ENCODE measurements at places on chromosomes 3 and 15. TPM values are rescaled to one million over a fixed set of nuclear protein-coding genes. Genes with fewer than 3 reads are reported as not detected.

- DNase-seq: no peak
- no peaks in the 10 kb centered on the region for H3K36me3 ChIP-seq
- no peaks in the 10 kb centered on the region for H3K27me3 ChIP-seq
- H3K4me1 ChIP-seq: no peaks in the 10 kb centered on the region
- no peak overlapping the region for H3K4me3 ChIP-seq
These were observed 38.8 kb downstream of the ETV5 start for GRCh38 chr3:186070133-186070532.

The MYZAP gene
- total RNA-seq: 0.65 TPM

DNA sequence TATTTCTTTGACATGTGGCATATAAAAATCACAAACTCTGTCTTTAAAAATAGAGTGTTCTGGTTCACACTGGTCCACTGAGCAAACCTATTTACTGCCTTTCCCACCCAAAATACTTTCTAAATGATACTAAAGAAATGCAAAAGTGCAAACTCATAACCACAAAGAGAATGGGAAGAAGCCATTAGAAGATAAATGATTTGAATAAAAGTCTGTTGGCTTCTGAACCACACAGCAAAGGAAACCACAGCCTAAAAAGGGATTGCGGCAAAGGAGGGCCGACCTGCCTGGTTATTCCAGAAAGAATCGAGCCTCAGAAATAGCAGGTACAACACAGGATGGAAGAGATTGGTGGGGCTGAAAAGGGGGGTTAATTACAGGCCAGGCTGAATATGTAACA is 599.5 kb downstream of the FHIT start:
- no peak overlapping the region for H3K4me3 ChIP-seq
- no peaks in the 10 kb centered on the region for H3K4me1 ChIP-seq
- H3K36me3 ChIP-seq: no peaks in the 10 kb centered on the region

The SLC25A20 gene
- 114 TPM for total RNA-seq

DNA sequence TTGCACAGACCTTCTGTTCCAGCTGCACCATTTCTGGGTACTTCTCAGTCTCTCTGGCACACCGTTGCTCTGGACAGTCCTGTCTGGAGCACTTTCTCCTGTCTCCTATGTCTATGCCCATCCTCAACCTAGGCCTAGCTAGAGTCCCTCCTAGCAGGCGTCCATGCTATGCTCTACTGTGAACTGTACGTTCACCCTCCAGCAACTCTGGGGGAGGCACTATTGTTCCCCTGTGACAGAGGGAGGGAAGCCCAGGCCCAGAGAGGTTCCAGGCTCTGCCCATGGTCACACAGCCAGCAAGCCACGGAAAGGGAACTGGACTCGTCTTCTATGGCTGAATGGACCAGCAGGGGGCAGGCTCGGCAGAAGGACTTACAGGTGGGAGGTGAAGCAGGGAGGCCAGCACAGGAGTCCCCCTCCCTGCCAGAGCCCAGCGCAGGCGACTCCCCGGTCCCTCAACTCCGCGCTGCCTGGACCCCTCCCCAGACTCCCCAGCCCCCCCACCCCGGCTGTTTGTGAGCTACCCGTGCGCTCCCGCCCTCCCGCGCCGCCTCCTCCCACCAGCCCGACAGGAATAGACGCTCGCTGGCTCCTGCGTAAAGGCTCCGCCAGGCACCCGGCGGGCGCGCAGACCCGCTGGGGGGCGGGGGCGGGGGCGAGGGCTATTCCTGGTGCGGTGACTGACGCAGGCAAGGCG is 1.7 kb upstream of the LINGO1 start:
- peaks cover 20% of the 10 kb centered on the region for H3K27me3 ChIP-seq
- no peak overlapping the region for H3K27ac ChIP-seq
- no peak overlapping the region for H3K4me3 ChIP-seq
- peak; percentile 60 for DNase-seq
- H3K36me3 ChIP-seq: no peaks in the 10 kb centered on the region

The HEG1 gene
- 14.9 TPM for total RNA-seq

DNA sequence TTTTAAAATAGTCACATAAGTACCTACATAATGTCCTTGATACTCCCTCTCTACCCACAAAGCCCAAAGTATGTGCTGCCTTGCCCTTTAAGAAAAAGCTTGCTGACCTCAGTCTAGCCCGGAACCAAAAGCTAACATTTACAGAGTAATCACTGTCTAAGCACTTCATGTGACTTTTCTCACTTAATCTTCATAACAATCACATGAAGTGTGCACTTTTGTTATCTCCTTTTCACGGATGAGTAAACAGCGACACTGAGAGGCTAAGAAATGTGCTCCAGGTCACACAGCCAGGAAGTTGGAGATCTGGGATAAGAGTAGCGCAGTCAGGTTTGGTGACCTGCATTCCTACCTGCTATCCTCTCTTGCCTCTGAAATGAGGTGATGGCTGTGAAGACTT is 194.0 kb downstream of the ITPR1 start:
- DNase-seq: no peak
- H3K27ac ChIP-seq: no peak overlapping the region
- no peak overlapping the region for H3K4me3 ChIP-seq
- no peaks in the 10 kb centered on the region for H3K27me3 ChIP-seq
- H3K36me3 ChIP-seq: no peaks in the 10 kb centered on the region

DNA sequence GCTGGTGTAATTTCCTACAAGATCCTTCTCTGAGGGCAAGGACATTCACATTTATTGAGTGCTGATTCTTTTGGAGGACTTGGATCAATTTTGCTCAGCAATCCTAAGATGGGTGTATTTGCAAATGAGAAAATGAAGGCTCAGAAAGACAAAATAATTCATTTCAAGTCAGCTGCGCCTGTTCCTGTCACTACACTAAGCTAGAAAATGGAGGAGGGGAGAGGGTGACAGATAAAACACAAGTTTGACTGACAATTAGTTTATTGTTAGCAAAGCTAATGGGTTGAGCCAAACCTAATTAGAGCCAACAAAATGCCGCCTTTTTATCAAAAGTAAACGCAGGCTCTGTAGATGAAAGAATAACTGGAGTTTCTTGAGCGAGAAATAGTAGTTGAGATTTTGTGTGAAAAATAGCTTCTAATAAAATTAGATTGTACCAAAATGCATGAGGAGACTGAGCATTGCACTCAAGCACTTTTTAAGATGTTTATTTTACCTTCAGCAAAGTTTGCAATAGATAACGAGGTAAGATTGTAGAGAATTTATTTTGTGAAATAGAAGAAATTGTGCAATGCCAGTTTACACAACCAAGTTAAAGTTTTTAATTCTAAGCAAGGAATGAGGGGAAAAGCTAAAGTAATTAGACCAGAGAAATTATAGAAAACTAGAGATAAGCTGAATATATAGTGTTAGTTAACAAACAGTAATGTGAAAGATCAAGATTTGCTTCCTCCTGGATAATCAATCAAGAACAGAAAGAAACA is 39.6 kb upstream of the SECISBP2L start:
- H3K27me3 ChIP-seq: no peaks in the 10 kb centered on the region
- H3K4me1 ChIP-seq: peaks cover 12% of the 10 kb centered on the region
- no peak overlapping the region for H3K4me3 ChIP-seq
- no peak overlapping the region for H3K27ac ChIP-seq

DNA sequence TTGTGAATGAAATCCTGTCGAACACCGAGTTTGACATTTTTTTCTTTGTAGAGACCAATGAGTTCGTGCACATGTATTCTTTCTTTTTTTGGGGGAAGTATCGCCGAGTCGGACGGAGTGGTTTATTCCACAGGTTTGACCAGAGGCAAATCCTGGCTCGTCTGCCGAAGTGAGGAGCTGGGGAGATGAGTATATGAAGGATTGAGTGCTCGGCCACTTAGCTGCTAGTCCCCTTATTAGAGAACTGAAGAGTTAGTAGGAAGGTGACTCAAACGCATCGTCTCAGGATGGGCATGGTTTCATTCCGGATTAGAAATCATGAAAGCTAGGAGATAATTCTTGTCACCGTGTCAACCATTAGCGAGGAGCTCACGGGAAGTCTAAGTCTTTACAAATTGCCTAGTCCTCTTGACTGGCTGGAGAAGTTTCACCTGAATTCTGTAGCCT is 154.7 kb upstream of the GOLIM4 start:
- peak overlapping the region; percentile 57 for H3K4me3 ChIP-seq
- no peak for DNase-seq
- H3K27ac ChIP-seq: no peak overlapping the region
- H3K27me3 ChIP-seq: no peaks in the 10 kb centered on the region
- H3K36me3 ChIP-seq: no peaks in the 10 kb centered on the region

The RETNLB gene
- not detected for total RNA-seq

- no peak overlapping the region for H3K4me3 ChIP-seq
- H3K36me3 ChIP-seq: no peaks in the 10 kb centered on the region
- H3K27me3 ChIP-seq: no peaks in the 10 kb centered on the region
- no peaks in the 10 kb centered on the region for H3K4me1 ChIP-seq
These were observed 28.0 kb downstream of the CCDC33 start for GRCh38 chr15:74264081-74264501.

- no peaks in the 10 kb centered on the region for H3K27me3 ChIP-seq
- no peaks in the 10 kb centered on the region for H3K36me3 ChIP-seq
These were observed 75.9 kb downstream of the NCEH1 start for GRCh38 chr3:172634948-172635347.

DNA sequence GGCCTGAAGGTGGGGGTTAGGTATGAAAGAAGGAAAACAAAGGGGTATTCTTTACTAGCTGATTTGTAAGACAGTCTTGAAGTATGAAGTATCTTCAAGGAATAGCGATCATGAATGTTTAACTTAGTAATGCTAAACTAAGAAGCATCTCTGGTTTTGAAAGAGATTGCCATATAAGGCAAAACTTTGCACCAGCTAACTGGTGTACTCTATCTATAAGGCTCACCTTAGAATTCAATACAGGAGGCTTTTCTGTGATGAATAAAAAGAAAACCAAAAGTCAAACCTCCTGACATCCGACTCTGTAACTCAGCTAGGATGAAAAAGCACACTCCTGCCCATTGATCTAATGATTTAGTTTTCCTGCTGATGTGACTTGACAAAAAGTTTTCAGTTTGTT is 54.7 kb downstream of the FOXP1 start:
- H3K36me3 ChIP-seq: no peaks in the 10 kb centered on the region
- no peak overlapping the region for H3K4me3 ChIP-seq

GRCh38 chr15:63945838-63946298 is 100.4 kb downstream of the DAPK2 start:
- H3K4me1 ChIP-seq: no peaks in the 10 kb centered on the region
- H3K36me3 ChIP-seq: no peaks in the 10 kb centered on the region
- no peak overlapping the region for H3K27ac ChIP-seq
- no peak overlapping the region for H3K4me3 ChIP-seq
- peak; percentile 44 for DNase-seq

DNA sequence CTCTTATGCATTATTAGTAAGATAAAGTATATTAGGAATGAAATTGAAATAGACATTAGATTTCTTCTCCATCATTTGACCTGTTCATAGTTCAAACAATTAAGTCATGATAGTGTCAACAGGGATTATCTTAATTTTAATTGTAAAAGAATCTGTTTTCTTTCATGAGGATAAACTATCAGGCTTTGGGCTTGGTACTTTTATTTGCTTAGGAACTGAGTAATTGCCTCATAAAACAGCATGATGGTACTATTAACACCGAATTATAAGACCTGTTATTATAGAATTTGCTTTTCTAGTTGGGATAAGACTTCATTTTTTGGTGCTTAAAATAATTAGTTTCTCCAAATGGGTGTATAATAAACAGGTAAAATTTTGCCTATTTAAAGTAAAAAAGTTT is 71.8 kb downstream of the FNDC3B start:
- no peaks in the 10 kb centered on the region for H3K27me3 ChIP-seq
- no peak overlapping the region for H3K4me3 ChIP-seq
- H3K27ac ChIP-seq: no peak overlapping the region
- peaks cover 11% of the 10 kb centered on the region for H3K36me3 ChIP-seq

- H3K4me1 ChIP-seq: no peaks in the 10 kb centered on the region
- H3K36me3 ChIP-seq: no peaks in the 10 kb centered on the region
- no peaks in the 10 kb centered on the region for H3K27me3 ChIP-seq
- no peak overlapping the region for H3K4me3 ChIP-seq
- no peak overlapping the region for H3K27ac ChIP-seq
These were observed 43.6 kb downstream of the COL8A1 start for GRCh38 chr3:99681976-99682375.

The PTH1R gene
- total RNA-seq: 18.6 TPM

GRCh38 chr15:33125894-33126537 is 68.5 kb downstream of the FMN1 start:
- no peaks in the 10 kb centered on the region for H3K4me1 ChIP-seq
- no peak overlapping the region for H3K27ac ChIP-seq
- no peak overlapping the region for H3K4me3 ChIP-seq
- H3K36me3 ChIP-seq: no peaks in the 10 kb centered on the region
- no peak for DNase-seq

DNA sequence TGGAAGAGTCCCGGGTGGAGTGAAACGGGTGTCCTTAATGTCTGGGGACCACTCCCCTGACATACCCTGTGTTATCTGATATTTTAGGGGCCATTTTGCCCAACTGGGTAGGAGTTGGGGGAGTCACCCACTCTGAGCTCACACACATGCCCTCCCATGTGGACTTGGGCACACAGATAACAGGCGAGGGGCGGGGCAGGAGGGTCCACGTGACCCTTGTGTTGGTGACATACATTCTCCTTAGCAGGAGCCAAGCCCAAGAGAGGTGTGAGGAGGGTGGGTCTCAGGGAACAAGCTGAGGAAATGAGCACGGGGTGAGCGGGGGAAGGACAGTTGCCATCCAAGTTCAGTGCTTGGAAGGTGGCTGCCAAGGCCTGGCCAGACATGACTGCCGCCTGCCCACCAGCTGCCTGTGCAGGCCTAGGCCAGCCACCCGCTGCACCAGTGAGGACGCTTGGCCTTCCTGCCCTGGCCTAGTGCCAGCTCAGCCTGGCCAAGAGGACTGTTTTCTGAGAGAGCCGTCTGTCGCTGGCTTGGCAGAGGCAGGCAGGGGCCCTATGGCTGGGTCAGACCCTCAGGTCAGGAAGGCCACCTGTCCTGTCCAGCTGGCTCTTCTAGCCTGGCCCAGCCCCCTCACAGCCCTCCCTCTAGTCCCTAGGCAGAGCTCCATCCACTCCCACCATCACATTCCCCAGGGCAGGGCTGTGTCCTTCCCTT is 31.3 kb upstream of the TMEM115 start:
- no peaks in the 10 kb centered on the region for H3K4me1 ChIP-seq
- H3K36me3 ChIP-seq: no peaks in the 10 kb centered on the region
- peak; percentile 72 for DNase-seq
- no peak overlapping the region for H3K4me3 ChIP-seq
- no peaks in the 10 kb centered on the region for H3K27me3 ChIP-seq

The CD86 gene
- 3.4 TPM for total RNA-seq

The UROC1 gene
- total RNA-seq: 74.7 TPM

- no peaks in the 10 kb centered on the region for H3K27me3 ChIP-seq
- DNase-seq: peak; percentile 31
These were observed 311.0 kb downstream of the WDR72 start for GRCh38 chr15:53448232-53449015.

The INSYN1 gene
- total RNA-seq: 0.53 TPM

The CHRM5 gene
- not detected for total RNA-seq

- no peaks in the 10 kb centered on the region for H3K27me3 ChIP-seq
- DNase-seq: peak; percentile 35
- no peaks in the 10 kb centered on the region for H3K36me3 ChIP-seq
- no peak overlapping the region for H3K27ac ChIP-seq
These were observed 335.8 kb upstream of the THRB start for GRCh38 chr3:24830230-24831152.

The LEKR1 gene
- 0.49 TPM for total RNA-seq

- no peaks in the 10 kb centered on the region for H3K4me1 ChIP-seq
- DNase-seq: no peak
- no peak overlapping the region for H3K27ac ChIP-seq
- H3K27me3 ChIP-seq: no peaks in the 10 kb centered on the region
- no peak overlapping the region for H3K4me3 ChIP-seq
These were observed 19.7 kb downstream of the CORO2B start for GRCh38 chr15:68598171-68599152.
